NCI-H345 (cell line): ENCODE measurements at places on chromosomes 12 and 14.
A peak's percentile ranks its signal among the peaks of the same experiment; 100 is the strongest.

- no peak for DNase-seq
Measured at GRCh38 chr12:127307528-127307927, 959.4 kb upstream of the TMEM132C start.

DNA sequence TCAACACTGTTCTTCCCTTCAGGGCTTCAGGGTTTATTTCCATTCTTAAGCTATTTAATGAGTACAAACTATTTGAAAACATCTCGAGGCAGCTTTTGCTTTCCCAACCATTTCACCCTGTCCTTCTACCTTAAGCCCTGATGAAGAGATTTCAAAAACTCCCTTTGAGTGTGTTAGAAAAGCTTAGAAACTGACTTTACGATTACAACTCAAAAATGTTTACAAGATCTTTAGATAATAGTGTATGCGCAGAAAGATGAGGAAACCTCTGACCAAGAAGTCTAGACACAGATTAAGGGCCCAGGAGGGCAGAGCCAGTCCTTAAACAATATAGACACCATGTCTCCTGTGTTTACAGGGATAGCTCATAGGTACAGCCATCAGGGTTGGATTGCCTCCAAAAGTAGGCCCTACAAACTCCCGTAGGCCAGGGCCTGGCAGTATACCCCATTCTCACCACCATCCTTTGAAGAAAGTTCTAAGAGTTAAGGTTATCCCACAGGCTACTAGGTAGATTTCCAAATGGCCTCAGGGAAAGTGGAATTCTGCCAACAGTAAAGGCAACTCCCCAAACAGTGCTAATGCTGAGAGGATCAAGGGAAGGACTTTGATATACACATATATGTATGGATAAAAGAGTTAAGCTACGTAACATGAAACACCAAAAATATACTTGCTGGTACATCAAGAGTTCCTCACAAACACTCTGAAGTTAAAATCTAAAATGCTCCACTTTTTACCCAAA is 11.4 kb upstream of the SOS2 start:
- DNase-seq, result no peak

DNA sequence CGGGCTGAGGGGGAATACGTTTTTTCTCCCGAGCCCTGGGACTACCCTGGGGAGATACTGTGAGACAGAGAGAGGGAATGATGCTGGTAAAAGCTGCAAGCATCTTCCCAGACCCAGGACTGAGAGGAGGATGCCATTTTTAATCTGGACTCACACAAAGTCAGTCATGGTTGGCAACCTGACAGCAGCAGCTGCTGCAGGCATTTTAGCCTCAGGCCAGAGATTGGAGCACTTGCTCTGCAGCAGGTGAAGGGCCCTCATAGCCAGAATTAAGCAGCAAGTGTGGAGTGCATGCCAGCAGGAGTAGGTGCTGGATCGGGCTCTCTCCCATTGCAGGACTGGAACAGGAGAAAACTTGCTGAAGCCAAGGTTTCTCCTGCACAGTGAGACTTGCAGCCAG is 361.1 kb upstream of the CLEC14A start:
- DNase-seq, result peak; percentile 89

GRCh38 chr12:28108599-28108998 is 81.7 kb upstream of the CCDC91 start:
- no peak for DNase-seq

- DNase-seq, result peak; percentile 14
Measured at GRCh38 chr14:44649061-44649460, 142.0 kb upstream of the FSCB start.

DNA sequence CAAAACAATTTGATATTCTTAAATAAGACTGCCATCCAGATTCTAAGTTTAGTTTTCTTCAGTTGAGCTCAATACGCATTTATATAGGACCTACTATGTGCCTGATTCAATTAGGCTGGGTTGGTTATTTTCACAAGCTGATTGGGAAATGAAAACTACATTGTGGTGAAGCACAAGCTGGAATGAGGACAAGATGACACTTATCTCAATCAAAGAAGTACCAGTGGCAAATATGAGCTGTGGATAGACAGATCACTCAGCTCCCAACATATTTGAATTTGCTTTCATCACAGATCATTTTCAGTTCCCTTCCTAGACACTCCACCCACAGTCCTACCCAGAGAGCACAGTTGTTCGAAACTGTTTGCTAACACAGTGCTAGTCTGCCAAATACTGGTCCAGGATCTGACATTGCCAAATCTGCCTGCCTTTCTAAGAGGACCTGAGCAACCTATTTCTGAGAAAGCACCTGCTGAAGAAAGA is 74.7 kb downstream of the LLPH start:
- DNase-seq, result no peak

DNA sequence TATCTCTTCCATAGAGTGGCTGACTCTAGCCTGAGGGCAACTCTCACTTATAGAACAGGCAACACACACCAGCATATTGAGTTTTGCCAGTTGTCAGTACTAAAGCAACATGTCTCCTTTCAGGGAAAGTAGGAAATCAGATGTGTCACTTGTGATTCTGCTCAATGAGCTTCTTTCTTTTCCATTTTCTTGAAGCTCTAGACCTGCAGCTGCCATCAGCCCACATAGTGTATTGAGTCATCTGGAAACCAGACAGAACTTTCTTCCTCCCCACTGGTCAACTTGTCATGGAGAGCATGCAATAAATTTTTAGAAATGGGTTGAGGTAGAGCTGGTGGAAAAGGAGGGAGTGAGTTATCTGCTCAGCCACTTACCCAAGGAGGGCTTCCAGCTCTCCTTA is 209.0 kb upstream of the PLEKHG7 start:
- DNase-seq, result no peak

DNA sequence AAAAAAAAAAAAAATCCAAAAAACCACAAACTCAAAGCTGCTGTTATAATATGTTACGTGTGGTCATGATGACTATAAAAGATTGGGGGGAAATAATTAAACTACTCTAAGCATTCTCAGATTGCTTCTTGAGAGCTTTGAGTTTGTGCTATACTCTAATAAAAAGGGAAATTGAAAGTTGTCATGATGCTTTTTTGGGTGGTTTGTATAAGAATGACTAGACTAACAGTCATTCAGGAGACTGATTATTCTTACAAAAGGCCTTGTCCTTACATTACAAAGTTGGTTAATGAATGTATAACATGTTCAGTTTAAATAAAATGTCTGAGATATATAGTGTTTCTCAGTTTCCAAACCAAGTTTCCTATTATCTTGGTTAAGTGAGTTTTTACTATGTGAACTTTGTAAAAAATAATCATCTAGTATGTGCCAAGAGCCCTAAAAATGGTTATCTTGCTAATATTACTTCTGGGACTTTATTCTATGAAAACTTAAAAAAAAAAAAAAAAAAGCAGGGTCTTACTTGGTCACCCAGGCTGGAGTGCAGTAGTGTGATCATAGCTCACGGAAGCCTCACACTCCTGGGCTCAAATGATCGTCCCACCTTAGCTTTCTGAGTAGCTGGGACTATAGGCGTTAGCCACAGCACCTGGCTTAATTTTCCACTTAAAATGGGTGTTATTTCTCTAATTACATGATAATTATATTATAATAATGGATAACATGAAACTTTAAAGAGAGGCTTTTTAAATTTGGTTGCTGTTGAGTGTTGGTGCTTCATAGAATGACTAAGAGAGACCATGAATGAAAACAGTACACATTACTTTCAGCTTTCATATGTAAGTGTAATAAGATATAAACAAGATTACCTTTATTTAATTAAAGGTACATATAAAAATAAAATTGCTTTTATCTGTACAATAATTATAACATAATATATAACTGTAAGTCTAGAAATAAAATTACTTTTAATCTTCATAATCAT is 459.6 kb upstream of the RGS6 start:
- no peak for DNase-seq

GRCh38 chr14:39974036-39974435 is 541.8 kb upstream of the FBXO33 start:
- DNase-seq, result no peak

DNA sequence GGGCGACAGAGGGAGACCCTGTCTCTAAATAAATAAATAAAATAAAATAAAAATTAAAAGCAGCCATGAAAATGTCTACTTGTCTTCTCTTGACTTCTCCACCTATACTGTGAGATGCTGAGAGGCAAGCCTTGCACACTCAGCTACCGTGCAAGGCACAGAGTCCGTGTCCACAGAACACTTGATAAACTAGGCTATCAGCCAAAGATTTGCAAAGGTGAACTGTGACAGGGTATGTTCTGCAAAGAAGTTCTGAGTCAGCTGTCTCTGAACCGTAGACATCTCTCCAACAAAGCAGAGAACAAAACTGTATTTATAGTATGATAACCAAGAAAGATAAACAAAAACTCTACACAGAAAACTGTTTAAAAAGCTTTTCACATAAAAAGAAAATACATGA is 35.5 kb downstream of the STXBP6 start:
- DNase-seq, result no peak

GRCh38 chr14:104201063-104201462 is 62.7 kb downstream of the KIF26A start:
- DNase-seq, result peak; percentile 89

DNA sequence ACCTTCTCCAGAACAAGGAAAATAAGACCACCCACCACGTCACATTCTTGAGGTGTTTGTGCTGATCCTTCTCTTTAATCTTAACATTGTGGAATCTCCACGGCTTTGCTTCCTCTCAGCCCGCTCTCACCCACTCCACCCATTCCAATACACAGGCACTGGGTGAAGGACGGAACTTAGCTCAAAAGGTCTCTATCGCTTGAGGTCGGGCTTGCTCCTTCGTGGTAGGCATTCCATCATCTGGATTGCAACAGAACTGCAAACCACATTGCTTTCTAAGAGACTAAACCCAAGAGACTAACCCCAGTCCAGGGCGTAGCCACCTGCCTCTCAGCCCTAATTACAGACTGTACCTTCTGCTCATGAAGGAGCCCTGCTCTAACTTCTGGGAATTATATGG is 24.0 kb upstream of the MDM2 start:
- DNase-seq, result no peak

- no peak for DNase-seq
Measured at GRCh38 chr14:64688811-64689281, 15.4 kb upstream of the PLEKHG3 start.

- DNase-seq, result no peak
Measured at GRCh38 chr12:67695974-67696373, 47.4 kb downstream of the DYRK2 start.

GRCh38 chr12:131101006-131101405 is 147.3 kb downstream of the ADGRD1 start:
- no peak for DNase-seq

DNA sequence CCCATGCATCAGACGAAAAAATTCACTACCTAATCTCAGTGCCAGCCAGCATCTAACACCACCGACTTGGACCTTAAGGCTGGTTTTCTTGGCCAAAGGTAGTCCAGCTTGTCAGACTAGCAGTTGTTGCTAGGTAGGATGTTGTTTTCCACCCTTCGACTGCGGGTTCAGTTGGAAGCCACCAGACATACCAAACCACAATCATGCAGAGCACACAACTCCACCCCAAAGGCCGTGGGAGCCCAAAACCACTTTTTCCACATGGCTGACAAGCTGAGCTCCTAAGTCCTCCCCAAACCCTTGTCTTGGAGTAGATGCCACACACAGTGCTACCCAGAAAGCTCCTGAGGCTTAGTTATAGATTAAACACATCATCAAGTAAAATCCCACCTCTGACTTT is 46.8 kb downstream of the LRIG3 start:
- no peak for DNase-seq

GRCh38 chr12:9943240-9943639 is 11.1 kb upstream of the CLEC2A start:
- peak; percentile 70 for DNase-seq

DNA sequence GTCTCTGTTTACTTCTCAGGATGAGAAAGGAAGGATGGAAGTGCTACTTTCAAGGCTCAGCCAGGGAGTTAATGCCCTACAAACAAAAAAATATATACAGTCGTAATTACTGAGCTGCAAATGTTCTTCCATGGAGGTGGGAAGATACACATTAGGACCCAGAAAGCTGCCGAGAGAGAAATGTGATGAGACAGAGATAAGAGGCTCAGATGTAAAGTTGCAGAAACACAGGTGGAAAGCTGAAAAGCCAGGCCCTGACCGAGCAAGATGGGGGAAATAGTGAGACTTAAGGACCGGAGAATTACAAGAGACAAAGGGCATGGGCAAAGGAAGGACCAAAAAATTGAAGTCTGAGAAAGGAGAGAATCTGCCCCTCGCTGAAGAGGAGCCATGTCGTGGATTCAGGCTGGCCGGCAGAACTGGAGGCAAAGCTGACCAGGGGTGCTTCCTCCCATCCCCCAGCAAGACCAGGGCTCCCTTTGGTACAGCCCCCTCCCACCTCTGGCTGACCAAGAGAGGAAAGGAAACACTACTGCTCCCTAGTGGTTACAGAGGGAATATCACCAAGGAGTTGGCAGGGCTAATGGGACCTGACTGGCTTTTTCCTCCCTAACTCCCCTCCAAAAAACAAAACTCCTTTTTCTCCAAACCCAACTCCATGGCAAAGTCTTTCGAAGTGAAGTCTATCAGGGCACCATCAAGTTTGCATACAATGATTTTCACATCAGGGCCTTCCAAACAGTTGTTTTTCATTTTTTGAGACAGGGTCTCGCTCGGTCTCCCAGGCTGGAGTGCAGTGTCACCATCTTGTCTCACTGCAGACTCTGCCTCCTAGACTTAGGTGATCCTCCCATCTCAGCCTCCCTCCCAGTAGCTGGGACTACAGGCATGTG is 12.1 kb downstream of the ZFHX2 start:
- DNase-seq, result peak; percentile 52

GRCh38 chr12:13362260-13362841 is 165.8 kb downstream of the EMP1 start:
- DNase-seq, result peak; percentile 43

DNA sequence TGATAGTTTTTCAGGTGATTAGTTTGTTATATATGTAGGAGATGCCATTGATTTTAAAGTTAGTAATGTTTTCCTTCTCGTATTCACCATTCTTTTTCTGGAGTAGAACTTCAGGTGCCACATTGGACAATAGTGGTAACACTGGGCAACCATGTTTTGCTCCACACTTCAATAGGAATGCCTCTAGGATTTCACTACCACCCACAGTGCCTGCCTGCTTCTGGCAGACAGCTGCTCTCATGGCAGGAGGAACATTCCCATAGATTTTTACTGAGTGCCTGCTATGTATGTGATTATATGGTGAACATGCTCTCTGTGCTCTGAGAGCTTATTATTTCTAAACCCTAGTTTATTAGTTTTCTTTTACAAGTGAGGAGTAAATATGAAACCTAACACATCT is 53.7 kb downstream of the GCH1 start:
- no peak for DNase-seq

GRCh38 chr12:62720661-62721330 is 214.2 kb downstream of the PPM1H start:
- DNase-seq, result peak; percentile 69

- no peak for DNase-seq
Measured at GRCh38 chr12:53196486-53196885, 10.6 kb downstream of the ITGB7 start.

- no peak for DNase-seq
Measured at GRCh38 chr12:104684884-104685283, 228.1 kb downstream of the CHST11 start.

DNA sequence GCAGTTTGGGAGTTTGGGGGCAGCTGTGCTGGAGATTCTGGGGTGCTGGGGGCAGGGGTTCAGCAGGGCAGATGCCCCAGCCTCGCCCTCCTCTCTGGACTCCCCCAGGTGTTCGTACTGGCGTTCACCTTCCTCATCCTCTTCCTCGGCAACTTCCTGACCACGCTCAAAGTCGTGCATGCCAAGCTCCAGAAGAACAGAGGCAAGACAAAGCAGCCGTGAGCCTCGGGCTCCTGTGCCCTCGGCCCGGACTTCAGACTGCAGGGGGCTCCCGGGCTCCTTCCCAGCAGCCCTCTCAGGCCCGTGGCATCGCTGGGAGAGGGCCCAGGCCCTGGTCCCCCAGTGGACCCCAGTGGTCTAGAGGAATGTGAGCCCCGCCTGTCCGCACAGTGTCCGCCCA is 18.0 kb downstream of the RHOF start:
- no peak for DNase-seq

GRCh38 chr12:65522956-65523860 is 244.7 kb downstream of the MSRB3 start:
- no peak for DNase-seq
